ENCODE measurements at places on chromosomes 1 and 21. TPM values are rescaled to one million over a fixed set of nuclear protein-coding genes. Genes with fewer than 3 reads are reported as not detected.

DNA sequence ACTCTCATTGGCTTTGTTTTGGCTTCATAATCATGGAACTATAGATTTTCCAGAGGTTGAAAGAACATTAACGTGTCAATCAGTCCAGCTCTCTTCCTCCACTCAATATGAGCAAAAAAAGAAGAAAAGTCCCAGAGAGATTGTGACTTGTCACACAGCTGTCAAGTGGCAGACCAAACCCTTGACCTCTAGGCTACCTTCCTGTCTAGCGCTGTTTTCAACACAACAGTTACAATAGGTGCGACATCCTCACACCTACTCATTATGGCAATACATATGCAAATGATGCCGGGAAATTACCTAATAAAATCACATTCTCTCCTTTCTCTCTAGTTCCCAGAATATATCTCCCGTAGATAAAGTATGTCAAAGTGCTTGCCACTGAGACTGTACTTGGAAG is 1.1 kb downstream of the WARS2 start:
- peaks cover 34% of the 10 kb centered on the region for H3K4me1 ChIP-seq
- H3K36me3 ChIP-seq: no peaks in the 10 kb centered on the region
- no peak overlapping the region for H3K4me3 ChIP-seq
- DNase-seq: peak; percentile 28

GRCh38 chr21:15274701-15275485 is 210.1 kb upstream of the NRIP1 start:
- no peaks in the 10 kb centered on the region for H3K27me3 ChIP-seq
- no peak for DNase-seq
- H3K4me3 ChIP-seq: no peak overlapping the region
- no peaks in the 10 kb centered on the region for H3K4me1 ChIP-seq
- no peaks in the 10 kb centered on the region for H3K36me3 ChIP-seq

GRCh38 chr21:42223826-42224575 is 5.1 kb downstream of the ABCG1 start:
- DNase-seq: no peak
- peaks cover 36% of the 10 kb centered on the region for H3K36me3 ChIP-seq
- H3K4me3 ChIP-seq: no peak overlapping the region

- H3K4me1 ChIP-seq: no peaks in the 10 kb centered on the region
- no peaks in the 10 kb centered on the region for H3K27me3 ChIP-seq
- H3K36me3 ChIP-seq: no peaks in the 10 kb centered on the region
- DNase-seq: no peak
- no peak overlapping the region for H3K27ac ChIP-seq
Observed at GRCh38 chr1:5253036-5253435, 598.6 kb downstream of the AJAP1 start.

GRCh38 chr21:35120631-35121180 is 71.6 kb upstream of the RUNX1 start:
- no peak for DNase-seq
- H3K27ac ChIP-seq: no peak overlapping the region
- no peak overlapping the region for H3K4me3 ChIP-seq
- H3K27me3 ChIP-seq: no peaks in the 10 kb centered on the region
- H3K36me3 ChIP-seq: no peaks in the 10 kb centered on the region
- no peaks in the 10 kb centered on the region for H3K4me1 ChIP-seq

Gene KCNC4
- total RNA-seq: 11.9 TPM

DNA sequence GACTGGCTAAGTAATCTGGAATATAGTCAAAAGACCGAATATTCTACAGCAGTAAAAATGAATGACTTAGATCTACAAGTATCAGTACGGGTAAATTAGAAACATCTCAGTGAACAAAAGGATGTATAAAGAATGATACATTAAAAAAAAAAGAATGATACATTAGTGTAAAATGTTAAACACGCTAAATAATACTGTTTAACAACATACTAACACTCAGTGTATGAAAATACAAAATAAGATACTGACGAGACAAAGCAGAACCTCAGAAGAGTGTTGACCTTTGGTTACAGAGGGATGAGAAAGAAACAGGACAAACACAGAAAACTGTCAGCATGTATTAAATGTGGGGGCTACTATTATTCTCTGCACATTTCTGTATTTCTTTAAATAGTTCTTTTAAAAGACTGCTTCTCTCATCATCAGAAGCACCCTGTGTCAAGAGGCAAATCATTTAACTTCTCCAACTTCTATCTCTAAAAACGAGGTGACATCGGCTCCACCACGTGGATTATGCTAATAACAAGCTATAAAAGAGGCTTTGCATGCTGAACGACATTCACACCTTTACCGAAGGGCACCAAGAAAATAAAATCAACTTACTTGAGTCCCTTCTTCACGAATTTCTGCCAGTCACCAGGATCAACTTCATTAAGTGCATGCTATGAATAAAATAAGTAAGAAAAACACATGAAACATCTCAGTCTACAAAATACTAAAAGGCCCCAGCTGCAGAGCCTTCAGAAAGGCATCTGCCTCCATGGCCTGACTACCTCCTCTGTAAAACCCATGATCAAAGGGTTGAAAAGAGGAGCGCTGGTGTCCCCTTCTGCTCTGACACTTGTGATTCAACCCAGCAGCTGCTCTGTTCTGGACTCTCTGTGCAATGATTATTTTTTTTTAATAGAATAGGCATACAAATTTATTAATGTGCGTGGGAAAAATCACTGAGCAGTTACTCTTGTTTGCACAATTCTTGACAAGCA is 42.5 kb downstream of the MRAP start:
- H3K27me3 ChIP-seq: no peaks in the 10 kb centered on the region
- no peak overlapping the region for H3K4me3 ChIP-seq
- no peak overlapping the region for H3K27ac ChIP-seq
- peaks cover 43% of the 10 kb centered on the region for H3K36me3 ChIP-seq

Gene PLPPR4
- not detected for total RNA-seq

Gene DISP3
- total RNA-seq: 0.69 TPM

DNA sequence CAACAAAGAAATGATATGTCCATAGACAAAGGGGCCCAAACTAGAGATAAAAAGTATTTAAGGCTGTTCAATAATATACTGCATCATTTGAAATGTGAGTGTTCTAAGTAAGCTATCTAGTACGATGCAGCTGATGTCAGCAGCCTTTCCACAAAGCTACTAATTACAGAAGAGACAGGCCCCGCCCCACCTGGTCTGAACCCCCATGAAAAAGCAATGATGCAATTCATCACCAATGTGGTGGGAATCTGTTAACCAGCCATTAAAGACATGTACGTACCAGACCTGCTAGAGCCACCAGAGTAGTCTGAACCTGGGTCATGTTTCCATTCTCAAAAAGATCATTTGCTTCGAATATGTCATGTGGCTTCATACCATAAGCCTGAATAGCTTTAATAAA is 25.1 kb downstream of the CNN3 start:
- H3K4me3 ChIP-seq: no peak overlapping the region
- peaks cover 3% of the 10 kb centered on the region for H3K27me3 ChIP-seq
- no peak for DNase-seq
- H3K4me1 ChIP-seq: no peaks in the 10 kb centered on the region

- no peak for DNase-seq
- peaks cover 10% of the 10 kb centered on the region for H3K4me1 ChIP-seq
- no peak overlapping the region for H3K4me3 ChIP-seq
- peaks cover 7% of the 10 kb centered on the region for H3K27me3 ChIP-seq
Observed at GRCh38 chr1:67609577-67610341, 75.2 kb upstream of the GADD45A start.

DNA sequence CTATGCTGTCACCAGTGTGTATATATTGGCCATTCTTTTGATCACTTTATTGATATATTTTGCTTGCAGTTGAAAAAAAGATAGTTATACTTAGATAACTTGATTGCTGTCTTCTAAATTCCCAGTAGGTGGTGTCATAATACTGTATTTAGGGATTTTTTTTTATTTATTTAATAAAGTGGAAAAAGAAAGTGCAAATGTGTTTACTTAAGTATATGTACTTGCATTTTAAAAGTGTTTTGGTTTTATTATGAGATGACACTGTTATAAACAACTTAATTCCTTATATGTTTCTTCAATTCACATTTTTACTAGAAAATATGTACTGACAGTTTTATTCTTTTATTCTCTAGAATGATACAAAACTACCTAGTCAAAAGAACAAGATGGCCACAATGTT is 164.8 kb downstream of the USP25 start:
- DNase-seq: no peak
- H3K4me3 ChIP-seq: no peak overlapping the region
- H3K27me3 ChIP-seq: peaks cover 7% of the 10 kb centered on the region
- H3K4me1 ChIP-seq: no peaks in the 10 kb centered on the region
- no peak overlapping the region for H3K27ac ChIP-seq

DNA sequence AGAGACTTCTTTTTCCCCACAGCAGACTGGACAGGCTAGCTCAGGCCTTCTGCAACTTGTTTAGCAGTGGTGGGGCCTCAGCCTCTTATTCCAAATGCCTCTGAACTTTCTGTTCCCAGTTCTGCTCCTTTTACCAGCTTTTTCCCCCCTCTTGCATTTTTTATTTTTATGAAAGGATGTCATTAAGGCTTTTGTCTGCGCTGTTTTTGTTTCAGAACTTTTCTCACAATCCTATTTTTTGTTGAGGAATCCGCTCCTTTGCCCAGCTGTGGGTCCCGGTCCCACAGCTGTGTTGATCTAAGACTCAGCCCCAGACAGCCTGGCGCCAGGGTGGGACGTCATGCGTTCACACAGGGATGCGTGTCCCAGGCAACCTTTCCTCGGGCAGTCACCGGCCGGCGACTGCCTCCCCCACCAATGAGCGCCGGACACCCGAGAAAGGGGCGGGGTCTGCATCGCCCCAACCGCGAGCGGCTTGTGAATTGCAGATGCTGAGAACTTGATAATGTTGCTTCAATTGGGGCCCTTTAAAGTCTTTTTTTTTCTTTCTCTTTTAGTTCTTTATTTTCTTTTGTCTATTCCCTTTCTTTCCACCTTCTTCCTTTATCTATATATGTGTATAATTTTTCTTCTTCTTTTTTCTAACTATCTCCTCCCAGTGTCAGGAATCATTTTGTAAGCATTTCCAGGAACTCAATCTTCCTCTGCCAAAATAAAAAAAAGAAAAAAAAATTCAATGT is 3.0 kb upstream of the ID3 start:
- peak overlapping the region; percentile 81 for H3K4me3 ChIP-seq
- H3K27ac ChIP-seq: peak overlapping the region; percentile 90
- DNase-seq: no peak
- H3K36me3 ChIP-seq: peaks cover 4% of the 10 kb centered on the region
- H3K4me1 ChIP-seq: peaks cover 51% of the 10 kb centered on the region
- H3K27me3 ChIP-seq: peaks cover 2% of the 10 kb centered on the region

Gene OLIG1
- total RNA-seq: not detected

Gene ATP6V0B
- total RNA-seq: 55.8 TPM

- no peak for DNase-seq
- H3K27me3 ChIP-seq: peaks cover 30% of the 10 kb centered on the region
- H3K27ac ChIP-seq: no peak overlapping the region
- H3K36me3 ChIP-seq: no peaks in the 10 kb centered on the region
- peaks cover 46% of the 10 kb centered on the region for H3K4me1 ChIP-seq
Observed at GRCh38 chr1:155077758-155078445, 735 bp upstream of the EFNA3 start.

Gene LRRC7
- 1.5 TPM for total RNA-seq

Gene NHLH1
- 0.47 TPM for total RNA-seq

Gene CCDC18
- 10.2 TPM for total RNA-seq

DNA sequence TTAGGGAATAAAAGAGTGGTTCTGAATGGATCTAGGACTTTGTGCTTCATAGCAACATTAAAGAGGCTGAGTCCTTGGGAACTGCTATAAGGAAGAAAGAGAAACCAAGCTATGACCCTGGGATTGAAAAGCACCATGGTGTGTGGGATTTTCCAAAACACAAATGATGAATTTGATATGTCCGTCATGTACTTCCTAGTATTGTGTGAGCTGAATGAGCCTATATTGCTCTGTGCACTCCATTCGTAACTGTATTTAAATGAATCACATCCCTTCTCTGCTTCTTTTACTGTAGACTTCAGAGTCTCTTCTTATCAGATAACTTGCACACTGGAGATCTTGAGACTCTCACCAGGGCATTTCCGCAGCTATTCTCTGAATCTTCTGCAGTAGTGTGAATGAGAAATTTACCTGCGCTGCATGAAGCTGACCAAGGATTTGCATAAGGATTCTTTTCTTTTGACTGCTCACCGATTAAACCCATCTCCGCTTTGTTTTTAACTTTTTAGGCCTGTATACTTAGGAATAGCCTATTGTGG is 23.1 kb upstream of the OR10J4 start:
- no peaks in the 10 kb centered on the region for H3K4me1 ChIP-seq
- peaks cover 2% of the 10 kb centered on the region for H3K27me3 ChIP-seq
- DNase-seq: no peak
- H3K36me3 ChIP-seq: no peaks in the 10 kb centered on the region
- H3K27ac ChIP-seq: no peak overlapping the region

GRCh38 chr1:182791281-182792179 is 2.0 kb downstream of the NPL start:
- no peak overlapping the region for H3K27ac ChIP-seq
- H3K4me1 ChIP-seq: peaks cover 14% of the 10 kb centered on the region
- peak overlapping the region; percentile 54 for H3K4me3 ChIP-seq
- peaks cover 19% of the 10 kb centered on the region for H3K36me3 ChIP-seq

GRCh38 chr1:113095790-113096455 is 22.9 kb downstream of the LRIG2 start:
- no peak overlapping the region for H3K4me3 ChIP-seq
- H3K36me3 ChIP-seq: no peaks in the 10 kb centered on the region
- peak overlapping the region; percentile 12 for H3K27ac ChIP-seq
- DNase-seq: no peak
- no peaks in the 10 kb centered on the region for H3K27me3 ChIP-seq

- peaks cover 14% of the 10 kb centered on the region for H3K36me3 ChIP-seq
- H3K4me3 ChIP-seq: no peak overlapping the region
- H3K27me3 ChIP-seq: no peaks in the 10 kb centered on the region
- no peak for DNase-seq
Observed at GRCh38 chr21:46171585-46171984, 12.7 kb downstream of the SPATC1L start.

GRCh38 chr1:39109644-39110043 is 83.5 kb downstream of the NDUFS5 start:
- no peak for DNase-seq
- no peak overlapping the region for H3K27ac ChIP-seq
- no peak overlapping the region for H3K4me3 ChIP-seq
- peaks cover 2% of the 10 kb centered on the region for H3K27me3 ChIP-seq
- peaks cover 2% of the 10 kb centered on the region for H3K36me3 ChIP-seq

Gene FCRL3
- total RNA-seq: 6.3 TPM

- peaks cover 27% of the 10 kb centered on the region for H3K36me3 ChIP-seq
- H3K4me3 ChIP-seq: no peak overlapping the region
- H3K27me3 ChIP-seq: no peaks in the 10 kb centered on the region
- no peak for DNase-seq
- peaks cover 20% of the 10 kb centered on the region for H3K4me1 ChIP-seq
- H3K27ac ChIP-seq: no peak overlapping the region
Observed at GRCh38 chr1:9256332-9256731, 21.8 kb downstream of the H6PD start.
